ENCODE measurements at places on chromosomes 2 and 18. TPM values are rescaled to one million over a fixed set of nuclear protein-coding genes. Genes with fewer than 3 reads are reported as not detected.

GKN2 gene
- not detected for total RNA-seq

ASB18 gene
- not detected for total RNA-seq

IL36RN gene
- total RNA-seq: not detected

C2orf78 gene
- not detected for total RNA-seq

RAMP1 gene
- not detected for total RNA-seq

RUFY4 gene
- total RNA-seq: not detected

Data from epithelial cell of umbilical artery (primary cell).